ENCODE measurements at places on chromosomes 1 and 21.

DNA sequence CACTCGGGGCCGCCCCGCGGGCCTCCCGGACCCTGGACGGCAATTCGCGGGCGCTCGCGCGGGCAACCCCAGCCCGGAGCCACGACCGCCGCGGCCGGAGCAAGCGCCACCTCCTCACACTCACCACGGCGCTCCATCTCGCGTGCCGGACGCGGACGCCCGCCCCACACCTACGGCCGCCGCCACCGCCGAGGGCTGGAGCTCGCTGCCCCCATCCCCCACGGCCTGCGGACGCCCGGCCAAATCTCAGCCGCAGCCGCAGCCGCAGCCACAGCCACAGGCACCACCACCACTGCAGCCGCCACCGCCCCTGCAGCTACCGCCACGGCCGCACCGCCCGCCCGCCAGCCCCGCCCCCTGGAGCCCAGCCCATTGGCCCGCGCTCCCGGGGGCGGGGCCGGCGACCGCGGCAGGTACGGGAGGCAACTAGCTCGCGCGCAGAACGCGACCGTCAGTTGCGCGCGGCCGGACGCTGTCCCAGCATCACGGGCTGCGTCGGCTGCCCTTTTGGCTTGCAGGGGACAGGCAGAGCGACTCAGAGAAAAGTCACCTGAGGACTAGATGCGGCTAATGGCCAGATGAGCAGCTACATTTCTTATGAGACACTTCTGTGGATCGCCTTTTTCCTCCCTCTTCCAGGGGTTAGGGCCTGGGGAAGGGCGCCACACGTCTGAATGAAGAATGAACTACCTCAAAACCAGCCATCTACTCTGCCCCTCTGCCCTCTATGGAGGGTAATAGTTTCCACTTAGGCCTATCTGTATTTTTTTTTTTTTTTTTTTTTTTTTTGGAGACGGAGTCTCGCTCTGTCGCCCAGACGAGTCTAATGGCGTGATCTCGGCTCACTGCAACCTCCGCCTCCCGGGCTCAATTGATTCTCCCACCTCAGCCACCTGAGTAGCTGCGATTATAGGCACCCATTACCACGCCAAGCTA, at the start of gene ARHGAP29:
Gene ARHGAP29, minus strand, starts transcription at position 294 of the 936 bp plus-strand sequence. CDS start 5,973 bp downstream, outside the sequence.
- peak; percentile 94 for DNase-seq

- no peak for DNase-seq
These were observed 308.0 kb downstream of the MATN1 start for GRCh38 chr1:30415171-30415940.

DNA sequence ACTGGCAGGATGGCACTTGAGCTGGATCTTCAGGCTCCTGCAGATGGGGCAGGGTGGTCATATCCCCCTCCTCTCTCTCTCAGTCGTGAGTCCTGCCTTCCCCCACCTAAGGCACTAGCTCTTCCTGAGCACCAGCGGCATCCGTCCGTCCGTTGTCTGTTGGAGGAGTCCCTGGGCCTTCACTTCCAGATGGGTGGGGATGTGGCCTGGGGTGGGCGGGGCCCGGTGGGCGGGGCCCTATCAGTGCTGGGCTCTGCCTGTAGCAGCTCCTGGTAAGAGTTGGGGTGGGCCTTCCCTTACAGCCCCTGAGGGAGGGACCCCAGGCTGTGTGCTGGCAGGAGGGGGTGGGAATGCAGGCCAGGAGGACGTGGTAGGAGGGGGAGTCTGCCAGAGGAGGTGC, 10.3 kb downstream of the LDLRAD2 start:
- no peak for DNase-seq

GRCh38 chr1:104795931-104796330, 1046.2 kb downstream of the AMY1C start:
- no peak for DNase-seq

DNA sequence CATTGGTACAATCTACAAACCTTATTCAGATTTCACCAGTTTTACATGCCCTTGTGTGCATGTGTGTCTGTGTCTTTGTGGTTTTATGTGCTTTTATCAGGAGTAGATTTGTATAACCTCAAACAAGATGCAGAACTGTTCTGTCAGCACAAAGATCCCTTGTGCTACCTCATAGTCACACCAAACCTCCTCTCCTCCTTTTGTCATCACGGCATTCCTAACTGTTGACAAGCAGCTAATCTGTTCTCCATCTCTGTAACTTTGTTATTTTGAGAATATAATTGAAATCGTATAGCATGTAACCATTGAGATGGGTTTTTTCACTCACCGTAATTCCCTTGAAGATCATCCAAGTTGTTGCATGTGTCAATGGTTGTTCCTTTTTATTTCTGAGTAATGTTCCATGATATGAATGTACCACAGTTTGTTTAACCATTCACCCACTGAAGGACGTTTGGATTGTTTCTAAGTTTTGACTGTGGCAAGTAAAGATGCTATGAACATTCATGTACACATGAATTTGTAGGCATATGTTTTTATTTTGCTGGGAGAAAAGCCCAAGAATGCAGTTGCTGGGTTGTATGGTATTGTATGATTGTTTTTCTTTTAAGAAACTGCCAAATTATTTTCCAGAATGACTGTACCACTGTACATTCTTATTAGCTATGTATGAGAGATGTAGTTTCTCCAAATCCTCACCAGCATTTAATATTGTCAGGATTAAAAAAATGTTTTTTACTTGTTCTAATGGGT, 78.1 kb upstream of the B3GALT2 start:
- DNase-seq = no peak

- peak; percentile 93 for DNase-seq
These were observed at the start of gene ZYG11A for GRCh38 chr1:52842643-52843310. TSS of gene ZYG11A (plus strand) at chr1:52842760. CDS start at chr1:52842884, 124 bp downstream.

- no peak for DNase-seq
These were observed 32.2 kb upstream of the RPTN start for GRCh38 chr1:152191260-152191659.

DNA sequence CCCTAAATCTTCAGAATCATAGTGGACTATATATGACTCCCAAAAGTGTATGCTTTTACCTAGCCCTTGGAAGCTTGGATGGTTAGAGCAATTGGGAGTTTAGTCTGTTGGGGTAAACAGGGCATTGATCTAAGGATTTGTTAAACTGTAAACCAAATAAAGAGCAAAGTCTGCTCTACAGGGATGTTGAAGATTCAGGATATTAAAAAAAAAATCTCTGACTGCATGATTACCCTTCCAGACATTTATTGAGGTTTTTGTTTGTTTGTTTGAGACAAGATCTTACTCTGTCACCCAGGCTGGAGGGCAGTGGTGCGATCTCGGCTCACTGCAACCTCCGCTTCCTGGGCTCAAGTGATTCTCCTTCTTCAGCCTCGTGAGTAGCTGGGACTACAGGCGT, 31.6 kb downstream of the PBX1 start:
- DNase-seq = no peak

GRCh38 chr1:42279055-42279454, 56.0 kb downstream of the FOXJ3 start:
- no peak for DNase-seq

Measured in hepatocyte (in vitro differentiated cells).